ENCODE measurements at places on chromosomes 3 and 15. TPM values are rescaled to one million over a fixed set of nuclear protein-coding genes. Genes with fewer than 3 reads are reported as not detected.
A peak's percentile ranks its signal among the peaks of the same experiment; 100 is the strongest.

- DNase-seq: no peak
Observed at GRCh38 chr3:79081335-79081734, 686.5 kb downstream of the ROBO1 start.

GRCh38 chr3:147361454-147362420, 44.6 kb downstream of the ZIC4 start:
- peak; percentile 51 for DNase-seq

The ZBTB38 gene
- total RNA-seq: 49.0 TPM

The SYNM gene
- 6.6 TPM for total RNA-seq

GRCh38 chr3:105274958-105275357, 91.8 kb upstream of the ALCAM start:
- DNase-seq: no peak

DNA sequence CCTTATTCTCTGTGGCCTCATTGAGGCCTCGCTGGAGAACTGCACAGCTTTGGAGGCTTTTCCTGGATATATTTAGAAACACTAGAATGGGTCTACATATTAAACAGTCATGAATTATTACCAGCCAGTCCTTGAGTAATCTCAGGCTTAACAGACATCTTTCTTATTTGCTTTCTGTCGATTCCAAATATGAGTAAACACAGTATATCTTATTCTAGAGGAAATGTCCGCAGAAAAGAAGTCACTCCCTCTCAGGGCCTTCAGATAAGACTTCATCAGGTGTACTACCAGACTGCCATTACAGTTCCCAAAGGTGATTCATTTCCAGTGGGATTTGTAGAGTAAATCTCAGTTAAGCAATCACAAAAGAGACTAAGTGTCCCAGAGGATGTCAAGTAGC, 310.7 kb downstream of the RBMS3 start:
- no peak for DNase-seq

- DNase-seq: peak; percentile 34
Observed at GRCh38 chr15:70259028-70259424, 161.3 kb upstream of the TLE3 start.

Data from H4 (cell line).